ENCODE measurements at places on chromosomes 7 and 10. TPM values are rescaled to one million over a fixed set of nuclear protein-coding genes. Genes with fewer than 3 reads are reported as not detected.
A peak's percentile ranks its signal among the peaks of the same experiment; 100 is the strongest.

- DNase-seq, result no peak
Measured at GRCh38 chr7:151304856-151305255, 36.8 kb upstream of the NUB1 start.

SLC26A3 gene
- not detected for total RNA-seq

- no peak for DNase-seq
Measured at GRCh38 chr10:128322950-128323349, 196.7 kb upstream of the MKI67 start.

TFPI2 gene
- total RNA-seq, result 7.1 TPM

- peak; percentile 81 for DNase-seq
Measured at GRCh38 chr10:132447446-132448247, 50.6 kb downstream of the PWWP2B start.

DNA sequence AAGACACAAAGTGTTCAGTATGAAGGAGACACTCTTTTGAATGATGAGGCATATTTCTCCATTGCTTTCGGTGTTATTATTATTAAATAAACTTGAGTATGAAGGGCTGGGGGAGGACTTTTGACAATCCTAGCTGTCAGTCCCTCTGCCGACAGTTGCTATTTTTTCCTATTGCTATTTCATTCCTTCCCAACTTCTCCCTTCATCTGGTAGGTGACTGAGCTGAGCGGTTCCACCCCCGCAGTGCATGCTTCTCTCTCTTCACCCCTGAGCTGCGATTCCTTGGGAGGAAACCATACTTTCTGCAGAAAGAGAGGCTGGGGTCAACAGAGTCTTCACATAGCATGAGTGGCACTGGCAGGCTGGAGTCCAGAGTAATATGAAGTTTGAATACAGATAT lies 261.2 kb upstream of the TAC1 start:
- DNase-seq, result no peak

DNA sequence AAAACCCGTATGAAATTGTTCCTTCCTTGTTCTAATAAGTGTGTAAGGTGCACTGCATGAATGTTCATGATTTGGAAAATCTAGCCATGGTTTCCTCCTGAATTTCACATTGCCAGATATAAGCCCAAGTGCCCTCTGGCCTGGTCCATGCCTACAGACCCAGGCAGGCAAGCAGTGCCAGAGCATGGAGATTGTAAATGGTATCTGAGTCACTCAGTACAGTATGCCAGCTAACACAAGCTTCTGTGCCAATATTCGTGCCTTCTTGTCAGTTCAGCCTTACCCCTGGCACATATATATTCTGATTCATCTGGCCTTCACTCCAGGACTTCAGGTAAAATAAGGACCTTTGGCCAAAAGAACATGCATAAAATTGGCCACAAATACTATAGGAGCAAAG lies 38.4 kb upstream of the PDE1C start:
- DNase-seq, result no peak

DNA sequence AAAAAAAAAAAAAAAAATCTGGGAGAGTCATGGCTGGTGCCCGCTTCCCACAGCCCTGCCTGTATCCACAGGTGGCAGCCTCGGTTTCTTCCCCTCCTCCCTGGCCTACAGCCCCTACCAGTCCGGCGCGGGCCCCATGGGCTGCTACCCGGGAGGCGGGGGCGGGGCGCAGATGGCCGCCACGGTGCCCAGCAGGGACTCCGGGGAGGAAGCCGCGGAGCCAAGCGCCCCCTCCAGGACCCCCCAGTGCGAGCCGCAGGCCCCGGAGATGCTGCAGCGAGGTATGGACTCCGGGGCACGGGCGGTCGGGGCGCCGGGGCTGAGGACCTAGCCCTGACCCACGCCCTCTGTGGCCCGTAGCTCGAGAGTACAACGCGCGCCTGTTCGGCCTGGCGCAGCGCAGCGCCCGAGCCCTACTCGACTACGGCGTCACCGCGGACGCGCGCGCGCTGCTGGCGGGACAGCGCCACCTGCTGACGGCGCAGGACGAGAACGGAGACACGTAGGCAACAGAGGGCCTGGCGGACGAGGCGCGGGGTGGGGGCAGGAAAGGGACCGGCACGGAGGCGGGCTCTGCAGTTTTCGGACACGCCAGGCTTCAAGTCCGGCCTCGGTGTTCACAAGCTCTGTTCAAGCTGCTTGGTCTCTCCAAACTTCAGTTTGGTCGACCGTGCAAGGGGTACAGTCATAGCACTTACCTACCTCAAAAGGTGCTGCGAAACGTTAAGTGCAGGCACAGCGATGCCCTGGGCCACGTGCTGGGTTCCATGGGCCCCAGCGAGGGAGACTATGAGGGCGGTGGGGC lies 3.9 kb downstream of the NFKB2 start:
- peak; percentile 95 for DNase-seq

GSAP gene
- total RNA-seq, result 64.9 TPM

DNA sequence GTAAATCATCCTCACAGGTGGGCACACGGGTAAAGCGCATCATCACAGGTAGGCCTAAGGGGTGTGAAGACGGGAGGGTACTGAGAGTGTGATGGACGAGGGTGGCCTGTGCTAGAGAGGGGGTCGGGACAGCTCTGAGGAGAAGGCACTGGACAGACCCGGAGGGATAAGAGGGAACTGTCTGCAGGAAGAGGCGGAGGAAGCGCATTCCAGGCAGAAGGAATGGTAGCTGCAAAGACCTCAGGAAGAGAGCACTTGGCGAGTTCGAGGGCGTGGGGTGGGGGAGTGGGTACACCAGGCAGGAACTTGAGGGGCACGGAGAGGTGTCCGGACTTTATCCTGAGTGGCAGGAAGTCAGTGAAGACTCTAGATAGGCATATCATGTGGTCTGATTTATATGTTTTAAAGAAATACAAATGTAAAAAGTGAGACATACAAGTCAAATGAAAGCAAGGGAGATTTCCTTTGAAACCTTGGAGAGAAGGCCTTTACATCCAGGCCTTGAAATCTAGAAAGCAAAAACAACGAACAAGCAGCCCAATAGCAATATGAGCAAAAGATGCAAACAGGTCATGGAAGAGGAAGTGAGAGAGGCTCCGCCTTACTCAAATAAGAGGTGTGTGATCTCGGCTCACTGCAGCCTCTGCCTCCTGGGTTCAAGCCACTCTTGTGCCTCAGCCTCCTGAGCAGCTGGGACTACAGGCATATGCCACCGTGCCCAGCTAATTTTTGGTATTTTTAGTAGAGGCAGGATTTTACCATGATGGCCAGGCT lies 3.6 kb downstream of the LHPP start:
- no peak for DNase-seq

GRCh38 chr10:70657041-70657440 lies 15.3 kb upstream of the ADAMTS14 start:
- DNase-seq, result peak; percentile 5

DNA sequence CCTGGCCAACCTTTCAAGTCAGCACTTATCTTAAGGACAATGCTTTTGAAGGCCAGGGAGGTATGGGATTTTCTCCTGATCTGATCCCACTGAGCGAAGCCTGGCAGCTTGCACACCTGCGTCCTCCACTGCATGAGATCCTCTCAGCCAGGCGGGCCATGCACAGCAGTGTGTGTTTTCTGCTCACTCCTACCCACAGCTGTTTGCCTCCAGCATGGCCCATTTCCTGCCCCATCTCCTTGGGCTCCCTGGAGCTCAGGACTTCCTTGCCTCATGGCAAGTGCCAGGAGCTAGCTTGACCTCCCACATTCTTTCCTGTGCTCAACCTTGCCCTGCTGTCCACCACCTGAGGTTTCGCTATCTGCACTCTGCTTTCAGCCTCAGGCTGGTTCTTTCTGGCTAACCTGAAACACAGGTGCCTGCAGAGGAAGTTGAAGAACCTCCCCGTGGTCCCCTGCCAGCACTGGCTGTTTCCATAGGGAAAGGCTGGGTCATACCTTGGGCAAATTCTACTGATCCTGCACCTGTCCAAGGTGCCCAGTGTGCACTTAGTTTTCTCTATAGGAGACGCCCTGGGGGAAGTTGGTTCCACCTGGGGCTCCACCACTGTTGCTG lies 43.9 kb upstream of the EEPD1 start:
- no peak for DNase-seq

IFIT2 gene
- total RNA-seq, result 47.2 TPM

LOXL4 gene
- 6.2 TPM for total RNA-seq

IFIT1B gene
- total RNA-seq, result not detected

GRCh38 chr7:152851326-152851725 lies 91.8 kb downstream of the ACTR3B start:
- no peak for DNase-seq

DNA sequence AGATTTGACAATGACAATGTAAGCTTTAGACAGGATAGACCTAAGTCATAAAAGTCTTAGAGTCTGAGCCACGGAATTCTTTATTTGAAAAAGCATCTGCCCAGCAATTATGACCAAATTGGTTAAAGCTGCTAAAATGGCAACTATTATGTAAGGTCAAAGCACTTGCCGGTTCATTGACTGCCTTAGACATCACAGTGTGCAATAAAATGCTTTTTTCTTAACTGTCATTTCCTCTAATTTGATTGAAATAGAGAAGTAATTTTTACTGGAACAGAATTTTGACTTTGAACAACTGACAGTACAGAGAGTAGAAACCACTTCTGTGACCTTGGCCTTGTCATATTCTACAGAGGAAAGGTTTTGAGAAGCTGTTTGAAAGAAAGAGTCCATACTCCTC lies 142.9 kb downstream of the THSD7A start:
- no peak for DNase-seq

- DNase-seq, result no peak
Measured at GRCh38 chr7:124943472-124943871, 13.8 kb upstream of the POT1 start.

DNA sequence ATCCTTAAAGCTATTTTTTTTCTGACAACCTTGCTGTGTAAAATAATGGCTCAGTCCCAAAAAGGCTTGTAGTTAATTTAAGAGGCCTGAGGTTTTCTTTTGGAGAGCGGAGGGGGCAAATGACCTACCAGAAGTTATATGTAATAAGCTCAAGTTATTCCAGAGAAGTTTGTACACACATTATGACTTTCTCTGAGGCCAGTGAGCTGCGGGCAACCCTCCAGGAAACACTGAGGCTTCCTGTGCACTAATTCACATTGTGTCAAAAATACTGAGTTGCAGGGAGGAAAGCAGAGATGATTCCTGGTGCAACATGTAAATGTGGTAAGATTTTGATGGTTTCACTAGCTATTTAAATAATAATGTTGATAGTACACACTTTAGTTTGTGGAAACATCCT lies 188.6 kb downstream of the DIP2C start:
- DNase-seq, result no peak

MYL10 gene
- total RNA-seq, result not detected

DNA sequence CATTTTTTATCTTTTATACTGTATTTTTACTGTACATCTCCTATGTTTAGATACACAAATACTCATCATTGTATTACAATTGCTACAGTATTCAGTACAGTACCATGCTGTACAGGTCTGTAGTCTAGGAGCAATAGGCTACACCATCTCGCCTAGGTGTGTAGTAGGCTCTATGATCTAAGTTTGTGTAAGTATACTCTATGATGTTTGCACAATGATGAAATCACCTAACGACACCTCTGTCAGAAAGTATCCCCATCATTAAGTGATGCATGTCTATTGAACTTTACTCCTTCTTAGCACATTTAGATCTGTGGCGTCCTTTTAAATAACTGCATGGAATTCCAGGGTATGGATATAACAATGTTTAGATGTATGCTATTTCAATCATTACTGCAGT lies 112.0 kb downstream of the SNX10 start:
- DNase-seq, result no peak

UNCX gene
- not detected for total RNA-seq

METTL2B gene
- total RNA-seq, result 22.1 TPM

C7orf57 gene
- not detected for total RNA-seq

MDH2 gene
- total RNA-seq, result 106 TPM

GRCh38 chr10:60182691-60183090 lies 207.0 kb downstream of the ANK3 start:
- no peak for DNase-seq

TRIM73 gene
- total RNA-seq, result 4.4 TPM

GRCh38 chr7:80790877-80791276 lies 128.0 kb downstream of the SEMA3C start:
- DNase-seq, result no peak

GRCh38 chr7:44587843-44588711 lies 6.0 kb upstream of the TMED4 start:
- DNase-seq, result no peak

- DNase-seq, result no peak
Measured at GRCh38 chr7:75945297-75946168, 30.6 kb downstream of the POR start.

All from upper lobe of right lung (tissue), 1 donor.